Mucosa of gallbladder (tissue), 1 donor: ENCODE measurements at places on chromosomes 2 and 18.
A peak's percentile ranks its signal among the peaks of the same experiment; 100 is the strongest.

- no peak for DNase-seq
Observed at GRCh38 chr2:182611009-182611408, 105.0 kb upstream of the DNAJC10 start.

GRCh38 chr2:14901737-14902136 is 269.2 kb downstream of the LRATD1 start:
- no peak for DNase-seq

- peak; percentile 56 for DNase-seq
Observed at GRCh38 chr2:136378712-136379595, 261.0 kb upstream of the CXCR4 start.

- no peak for DNase-seq
Observed at GRCh38 chr2:138023298-138023697, 59.0 kb downstream of the HNMT start.

GRCh38 chr2:37389989-37390765 is 45.7 kb downstream of the QPCT start:
- no peak for DNase-seq

GRCh38 chr18:36601316-36601715 is 227.5 kb downstream of the TPGS2 start:
- DNase-seq = no peak

DNA sequence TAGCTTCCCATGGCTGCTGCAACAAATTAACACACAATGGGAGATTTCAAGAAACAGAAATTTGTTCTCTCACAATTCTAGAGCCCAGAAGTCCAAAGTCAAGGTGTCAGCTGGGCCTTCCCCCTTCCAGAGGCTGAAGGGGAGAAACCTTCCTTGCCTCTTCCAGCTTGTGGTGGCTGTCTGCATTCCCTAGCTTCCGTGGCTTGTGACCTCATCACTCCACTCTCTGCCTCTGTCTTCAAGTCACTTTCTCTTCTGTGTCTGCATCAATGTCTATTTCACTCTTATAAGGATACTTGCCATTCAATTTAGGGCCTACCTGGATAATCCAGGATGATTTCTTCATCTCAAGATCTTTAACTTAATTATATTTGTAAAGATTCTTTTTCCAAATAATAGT is 16.8 kb upstream of the SRBD1 start:
- no peak for DNase-seq
